Left ventricle myocardium superior (tissue), 1 donor: ENCODE measurements at places on chromosomes 7 and 10. TPM values are rescaled to one million over a fixed set of nuclear protein-coding genes. Genes with fewer than 3 reads are reported as not detected.
A peak's percentile ranks its signal among the peaks of the same experiment; 100 is the strongest.

PRPS1L1 gene
- not detected for total RNA-seq

NACAD gene
- total RNA-seq, result 3.5 TPM

MALRD1 gene
- total RNA-seq, result 0.99 TPM

NPC1L1 gene
- total RNA-seq, result not detected

SFRP5 gene
- 1.3 TPM for total RNA-seq

C7orf33 gene
- not detected for total RNA-seq

ASB10 gene
- total RNA-seq, result 46.1 TPM

ERCC6 gene
- total RNA-seq, result 25.1 TPM

AQP1 gene
- total RNA-seq, result 323 TPM

GRCh38 chr10:90925079-90926029 lies 4.5 kb upstream of the ANKRD1 start:
- no peak for DNase-seq

DNA sequence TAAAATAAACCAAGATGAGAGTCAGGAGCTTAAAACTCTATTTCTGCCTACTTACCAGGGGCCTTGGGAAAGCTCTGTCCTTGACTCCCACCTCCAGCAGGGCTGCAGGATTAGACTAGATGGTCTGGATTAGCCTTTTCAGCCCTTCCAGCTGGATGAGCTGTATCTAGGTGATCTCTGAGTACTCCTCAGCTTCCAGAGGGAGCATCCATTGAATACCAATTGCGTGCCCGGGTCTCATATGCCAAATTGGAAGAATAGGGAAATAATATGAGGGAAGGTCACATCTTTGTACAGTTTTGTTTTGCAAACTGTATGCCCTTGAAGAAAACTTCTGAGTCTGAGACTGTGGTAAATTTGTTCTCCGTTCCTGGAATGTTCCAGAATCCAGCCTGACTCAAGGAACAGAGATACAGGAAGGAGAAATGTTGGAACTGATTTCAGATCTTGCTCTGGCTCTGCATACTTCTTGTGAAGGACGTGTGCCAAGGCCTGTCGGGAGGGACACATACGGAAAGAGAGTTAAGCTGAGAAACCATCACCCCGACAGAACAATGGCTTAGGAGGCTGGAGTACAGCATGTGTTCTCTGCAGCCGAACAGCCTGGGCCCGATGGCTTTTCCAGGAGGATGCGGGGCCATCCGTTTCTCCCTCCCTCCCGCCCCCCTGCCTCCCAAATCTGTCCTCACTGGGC lies 44.9 kb downstream of the MINDY4 start:
- peak; percentile 63 for DNase-seq

DNA sequence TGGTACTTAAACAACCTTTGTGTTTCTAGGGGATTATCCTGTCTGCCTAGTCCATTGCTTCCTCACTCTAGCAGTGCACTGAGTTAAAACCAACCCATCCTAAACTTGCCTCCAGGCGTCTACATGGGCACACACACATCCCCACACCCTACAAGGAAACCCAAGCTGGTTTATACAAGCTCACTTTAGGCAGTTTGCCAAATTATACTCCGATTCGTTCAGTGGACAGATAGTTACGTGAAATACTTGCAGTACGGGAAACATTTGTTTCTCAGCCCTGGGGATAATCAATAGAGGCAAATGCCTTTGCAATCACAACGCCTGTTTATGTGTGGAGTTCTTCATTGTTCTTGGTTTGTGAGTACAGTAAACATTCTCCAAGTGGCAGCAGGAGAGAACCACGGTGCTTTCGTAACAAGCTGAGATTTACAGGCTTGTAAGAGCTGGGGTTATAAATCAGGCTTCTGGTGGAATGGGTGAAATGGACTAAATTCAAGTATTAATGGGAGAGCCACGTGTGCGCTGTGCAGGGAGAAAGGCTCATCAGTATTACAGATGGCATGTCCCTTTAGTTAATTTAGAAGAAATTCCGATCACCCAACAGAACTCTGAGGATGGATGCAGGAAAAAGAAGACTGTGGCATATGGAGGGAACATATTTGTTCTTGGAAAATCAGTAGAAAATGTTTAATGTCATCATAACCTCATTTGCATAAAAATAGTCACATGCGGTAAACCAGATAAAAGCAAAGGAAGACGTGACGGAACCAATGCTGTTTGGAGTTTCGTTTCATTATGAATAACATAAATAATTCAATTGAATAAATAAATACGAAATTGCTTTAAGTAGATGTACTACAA lies 217.1 kb downstream of the GALNT17 start:
- DNase-seq, result no peak

GRCh38 chr7:127629268-127629854 lies 11.4 kb upstream of the PAX4 start:
- DNase-seq, result no peak

DNA sequence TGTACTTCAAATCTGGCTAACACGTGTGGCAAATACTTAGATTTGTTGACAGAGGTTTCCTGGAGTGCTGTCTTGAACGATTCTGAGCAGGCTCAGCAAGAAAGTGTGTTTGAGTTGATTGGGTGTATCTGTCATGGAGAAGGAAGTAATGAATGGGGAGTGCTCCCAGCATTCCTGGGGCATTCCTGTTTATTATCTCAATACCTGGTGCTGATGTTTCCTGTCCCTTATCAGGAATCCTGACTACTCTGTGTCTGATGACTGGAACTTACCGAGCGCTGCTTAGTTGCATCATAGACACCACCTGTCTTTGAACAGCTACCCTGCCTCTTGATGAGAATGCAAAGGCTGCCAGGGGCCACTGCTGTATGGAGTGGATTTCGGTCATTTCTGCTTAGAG lies 41.0 kb upstream of the TMEM248 start:
- DNase-seq, result no peak

DNA sequence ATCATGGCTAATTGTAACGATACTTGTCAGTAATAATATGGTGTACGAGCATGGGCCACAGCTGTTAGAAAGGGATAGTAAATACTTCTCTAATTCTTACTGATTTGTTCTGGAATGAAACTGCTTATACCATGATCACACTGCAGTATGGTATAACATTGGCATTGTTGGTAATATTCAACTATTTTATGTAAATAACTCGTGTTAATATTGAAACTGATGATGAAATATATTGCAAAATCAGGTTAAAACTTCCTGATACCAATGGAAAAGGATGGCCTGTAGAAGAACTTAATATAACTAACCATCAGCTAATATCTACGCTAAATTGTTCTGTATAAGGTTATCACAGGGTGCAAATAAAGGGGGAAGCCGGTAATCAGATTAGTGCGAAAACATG lies 10.3 kb downstream of the OR2A14 start:
- DNase-seq, result no peak

DNA sequence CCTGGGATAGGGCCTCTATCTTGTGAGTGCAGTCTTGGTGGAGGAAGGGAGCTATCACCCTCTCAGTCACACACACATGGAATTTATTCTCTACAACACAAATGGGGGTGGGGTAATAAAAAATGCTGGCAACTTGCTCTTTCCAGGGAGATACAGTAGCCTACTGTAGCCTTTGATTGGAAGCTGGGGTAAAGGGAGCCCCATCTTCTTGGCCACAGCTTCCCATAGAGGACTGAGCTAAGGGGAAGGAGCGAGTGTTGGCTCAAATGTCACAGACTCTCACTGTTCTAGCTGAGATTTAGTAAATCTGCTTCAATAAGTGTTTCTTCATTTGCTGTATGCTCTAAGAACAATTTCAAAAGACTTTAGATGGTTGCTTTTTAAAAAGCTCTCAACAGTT lies 222.2 kb upstream of the CXCL12 start:
- DNase-seq, result no peak

- no peak for DNase-seq
Measured at GRCh38 chr7:107712025-107712424, 31.9 kb upstream of the CBLL1 start.

- DNase-seq, result no peak
Measured at GRCh38 chr10:13099144-13099665, 758 bp upstream of the OPTN start.

DNA sequence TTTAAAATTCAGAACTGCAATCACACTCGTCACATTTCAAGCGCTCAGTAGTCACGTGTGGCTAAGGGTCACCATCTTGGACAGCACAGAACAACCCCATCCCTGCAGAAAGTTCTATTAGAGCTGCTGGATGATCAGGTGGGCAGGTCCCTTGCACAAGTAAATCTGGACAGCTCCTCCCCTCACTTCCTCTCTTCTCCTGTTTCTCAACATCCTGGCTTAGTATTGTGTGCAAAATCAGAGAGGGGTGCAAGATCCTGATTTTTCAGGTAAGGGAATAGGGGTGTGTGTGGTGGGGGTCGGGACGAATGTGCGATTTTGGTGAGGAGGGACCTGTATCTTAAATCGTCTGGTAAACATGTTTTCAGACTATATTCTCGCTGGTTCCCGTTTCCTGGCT lies at the start of gene GIMAP4:
TSS of gene GIMAP4 (plus strand) at position 222 of the 400 bp plus-strand sequence. CDS start 2,512 bp downstream, outside the sequence.
- DNase-seq, result no peak

- DNase-seq, result no peak
Measured at GRCh38 chr7:8058322-8058721, 89.7 kb downstream of the GLCCI1 start.

DNA sequence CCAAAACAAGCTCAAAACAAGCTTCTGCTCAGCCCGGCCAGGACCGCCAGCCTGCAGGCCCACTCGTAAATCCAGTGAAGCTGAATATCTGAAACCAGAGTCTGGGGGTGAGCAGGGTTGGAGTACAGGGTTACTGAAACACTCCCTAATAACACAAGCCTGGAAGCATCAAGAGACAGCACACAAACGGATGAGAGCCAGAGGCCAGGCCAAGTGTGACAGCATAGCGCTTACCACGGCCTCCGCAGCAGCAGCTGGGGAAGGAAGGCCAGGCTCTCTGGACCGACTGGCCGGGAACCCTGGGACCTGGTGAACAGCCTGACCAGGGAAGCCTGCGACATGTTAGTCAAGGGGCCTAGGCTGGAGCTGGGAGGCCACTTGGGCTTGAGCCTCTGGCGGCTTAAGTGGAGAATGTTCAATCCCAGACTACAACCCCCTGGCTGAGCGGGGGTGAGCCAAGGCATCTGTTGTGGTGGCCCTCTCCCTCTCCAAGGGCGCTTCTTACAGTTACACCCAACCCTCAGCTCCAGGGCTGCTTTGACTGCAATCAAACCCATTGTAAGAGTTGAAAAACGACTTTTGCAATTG lies 21.7 kb upstream of the RNF32 start:
- DNase-seq, result no peak

DNA sequence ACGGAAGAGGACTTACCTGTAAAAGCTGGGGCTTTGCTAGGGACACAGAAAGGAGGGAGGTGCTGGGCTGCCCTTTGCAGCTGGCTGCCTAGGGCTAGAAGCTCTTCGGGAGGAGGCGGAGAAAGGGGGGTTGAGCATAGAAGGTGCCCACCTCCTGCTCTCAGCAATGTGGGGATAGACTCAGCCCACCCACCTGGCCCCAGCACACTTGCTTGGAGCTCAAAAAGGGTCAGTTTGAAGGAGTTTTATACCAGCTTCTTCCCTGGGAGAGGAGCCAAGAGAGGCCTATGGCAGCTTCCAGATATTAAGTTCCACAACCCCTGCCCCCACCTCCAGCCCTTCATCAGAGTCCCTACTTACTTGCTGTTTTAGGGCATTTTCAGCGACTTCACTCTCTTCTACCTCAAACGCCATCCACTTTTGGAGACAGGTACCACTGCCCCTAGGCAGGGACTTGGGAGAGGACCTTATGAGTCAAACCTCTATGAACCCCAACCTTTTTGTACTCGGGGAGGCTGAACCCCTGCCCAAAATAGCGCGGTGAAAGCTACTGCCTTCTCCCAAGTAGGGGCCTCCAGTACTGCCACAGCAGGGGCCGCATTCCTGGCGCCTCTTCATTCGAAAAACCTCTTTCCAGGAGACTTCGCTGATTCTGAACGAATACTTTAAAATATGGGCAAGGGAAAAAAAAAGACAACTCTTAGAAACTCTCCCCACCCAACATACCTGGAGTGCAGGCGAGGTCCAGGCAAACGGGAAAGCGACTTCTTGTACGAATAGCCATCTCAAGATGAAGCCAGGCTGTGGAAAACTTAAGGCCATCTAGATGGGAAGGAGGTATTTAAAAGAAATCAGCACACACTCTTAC lies 1.2 kb upstream of the EVX1 start:
- no peak for DNase-seq

GRCh38 chr10:113957013-113957412 lies 86.7 kb upstream of the ADRB1 start:
- no peak for DNase-seq

GRCh38 chr10:22550732-22551131 lies 163.6 kb downstream of the PIP4K2A start:
- DNase-seq, result peak; percentile 65

GRCh38 chr10:8594176-8594575 lies 539.7 kb downstream of the GATA3 start:
- DNase-seq, result no peak

DNA sequence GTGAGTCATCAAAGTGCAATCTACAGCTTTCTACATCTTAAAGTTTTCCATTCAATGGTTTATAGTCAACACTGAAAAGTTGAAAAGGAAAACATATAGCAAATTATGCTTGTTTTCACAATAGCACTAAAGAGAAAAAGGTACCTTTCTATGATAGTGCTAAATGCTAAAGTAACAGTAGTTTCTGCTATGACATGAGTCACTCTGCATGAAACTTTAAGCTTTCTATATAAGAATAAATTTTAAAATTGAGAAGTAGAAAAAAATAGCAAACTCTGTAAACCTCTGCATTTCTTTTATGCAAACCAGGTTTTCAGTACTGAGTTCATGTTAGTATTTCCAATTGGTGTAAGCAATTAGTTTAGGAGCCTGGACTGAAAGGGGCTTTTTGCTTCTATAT lies 31.2 kb upstream of the TMEM168 start:
- no peak for DNase-seq

GRCh38 chr7:44580945-44581878 lies 819 bp downstream of the TMED4 start:
- DNase-seq, result no peak

GRCh38 chr7:114931656-114932011 lies 9.7 kb downstream of the MDFIC start:
- DNase-seq, result no peak

GRCh38 chr10:48459270-48460150 lies 145.4 kb downstream of the ARHGAP22 start:
- no peak for DNase-seq

- DNase-seq, result peak; percentile 77
Measured at GRCh38 chr7:43906331-43907010, at the start of gene URGCP. Gene URGCP, minus strand, starts transcription at chr7:43906596. Its CDS starts 21 bp downstream, at chr7:43906575.

GRCh38 chr7:74015670-74016069 lies 12.3 kb upstream of the ELN start:
- DNase-seq, result no peak

GRCh38 chr7:77971726-77972125 lies 173.2 kb downstream of the PHTF2 start:
- no peak for DNase-seq
